ENCODE measurements at places on chromosomes 16 and 17. TPM values are rescaled to one million over a fixed set of nuclear protein-coding genes. Genes with fewer than 3 reads are reported as not detected.
A peak's percentile ranks its signal among the peaks of the same experiment; 100 is the strongest.

Gene SHISA9
- 0.47 TPM for total RNA-seq

Gene PPY
- not detected for total RNA-seq

Gene CD300LF
- not detected for total RNA-seq

Gene RNF227
- 5.8 TPM for total RNA-seq

Gene RAB37
- total RNA-seq, result 0.90 TPM

Gene CDT1
- 0.39 TPM for total RNA-seq

Gene HIGD1B
- total RNA-seq, result not detected

Gene MAP2K3
- 37.8 TPM for total RNA-seq

DNA sequence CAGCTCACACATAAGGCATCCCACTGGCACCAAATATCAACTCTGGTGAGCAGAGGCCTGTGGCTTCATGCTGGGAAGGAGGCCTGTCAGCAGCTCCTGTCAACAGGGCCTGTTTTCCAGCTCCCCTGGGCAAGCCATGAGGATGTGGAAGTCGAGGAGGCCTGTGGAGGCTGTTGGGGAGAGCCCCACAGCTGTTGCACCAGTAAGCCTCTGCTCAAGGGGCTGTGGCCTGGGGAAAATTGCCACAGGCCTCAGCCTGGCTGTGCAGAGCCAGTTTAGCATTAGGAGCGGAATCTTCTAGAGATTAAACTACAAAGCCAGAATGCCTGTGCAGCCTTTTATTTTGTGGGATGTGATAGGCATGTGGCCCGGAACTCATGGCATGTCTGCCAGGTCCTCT lies 202.1 kb downstream of the SPECC1 start:
- H3K27ac ChIP-seq, result no peak overlapping the region
- H3K36me3 ChIP-seq, result no peaks in the 10 kb centered on the region
- H3K27me3 ChIP-seq, result no peaks in the 10 kb centered on the region
- DNase-seq, result no peak

GRCh38 chr16:83852774-83853173 lies 45.0 kb downstream of the HSBP1 start:
- H3K27ac ChIP-seq, result no peak overlapping the region
- no peaks in the 10 kb centered on the region for H3K27me3 ChIP-seq
- H3K4me1 ChIP-seq, result no peaks in the 10 kb centered on the region
- no peak overlapping the region for H3K4me3 ChIP-seq

DNA sequence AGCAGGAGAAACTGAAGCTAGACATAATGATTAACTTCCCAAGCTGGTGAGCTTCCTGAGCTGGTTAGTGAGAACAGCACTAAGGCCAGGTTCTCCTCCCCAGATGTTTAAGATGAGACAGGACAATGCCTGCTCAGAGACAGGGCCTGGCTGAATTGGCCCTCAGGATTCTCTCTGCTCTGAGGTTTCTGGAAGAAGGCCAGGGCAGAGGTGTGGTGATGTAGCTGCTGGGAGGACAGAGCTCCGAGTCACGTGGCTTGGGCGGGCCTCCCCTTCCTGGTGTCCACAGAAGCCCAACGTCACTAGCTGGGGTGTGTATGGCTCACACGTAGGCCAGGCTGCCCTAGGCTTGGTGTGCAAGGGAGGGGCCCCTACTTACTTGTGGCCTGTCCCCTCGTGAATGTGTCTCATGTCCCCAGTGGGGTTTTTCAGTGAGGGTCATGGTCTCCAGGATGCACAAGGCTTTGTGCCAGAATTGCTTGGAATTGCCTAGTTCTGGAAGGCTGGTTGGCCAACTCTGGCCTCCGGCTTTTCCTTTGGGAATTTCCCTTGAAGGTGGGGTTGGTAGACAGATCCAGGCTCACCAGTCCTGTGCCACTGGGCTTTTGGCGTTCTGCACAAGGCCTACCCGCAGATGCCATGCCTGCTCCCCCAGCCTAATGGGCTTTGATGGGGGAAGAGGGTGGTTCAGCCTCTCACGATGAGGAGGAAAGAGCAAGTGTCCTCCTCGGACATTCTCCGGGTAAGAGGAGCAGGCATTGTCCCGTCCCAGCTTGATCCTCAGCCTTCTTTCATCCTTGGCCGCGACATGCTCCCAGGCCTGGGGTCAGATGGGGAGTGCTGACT lies 3.4 kb downstream of the NOD2 start:
- no peaks in the 10 kb centered on the region for H3K27me3 ChIP-seq
- no peaks in the 10 kb centered on the region for H3K36me3 ChIP-seq
- peaks cover 38% of the 10 kb centered on the region for H3K4me1 ChIP-seq
- H3K4me3 ChIP-seq, result no peak overlapping the region
- DNase-seq, result peak; percentile 91

DNA sequence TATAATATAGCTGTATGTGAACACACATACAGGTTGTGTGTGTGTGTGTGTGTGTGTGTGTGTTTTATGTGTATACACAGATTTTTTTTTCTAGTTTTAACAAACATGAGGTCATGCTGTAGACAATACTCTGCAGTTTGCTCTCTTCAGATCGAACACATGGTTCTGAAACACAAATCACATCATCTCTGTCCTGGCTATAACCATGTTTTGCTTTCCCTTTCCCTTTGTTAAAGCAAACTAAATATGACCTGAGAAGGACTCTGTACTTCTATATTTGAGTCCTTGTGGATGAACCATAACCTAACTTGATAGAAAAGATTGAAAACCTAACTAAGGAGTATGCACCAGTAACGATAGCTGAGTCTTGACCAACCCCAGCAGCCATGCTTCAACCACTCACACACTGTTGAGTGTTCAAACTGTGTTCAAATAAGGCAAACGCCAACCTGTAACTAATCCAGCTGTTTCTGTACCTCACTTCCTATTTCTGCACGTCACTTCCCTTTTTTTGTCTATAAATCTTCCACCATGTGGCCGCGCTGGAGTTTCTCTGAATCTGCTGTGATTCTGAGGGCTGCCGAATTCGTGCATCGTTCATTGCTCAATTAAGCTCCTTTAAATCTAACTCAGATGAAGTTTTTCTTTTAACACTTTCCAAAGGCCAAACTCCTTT lies 303.8 kb downstream of the HS3ST3B1 start:
- H3K36me3 ChIP-seq, result no peaks in the 10 kb centered on the region
- H3K4me1 ChIP-seq, result no peaks in the 10 kb centered on the region
- H3K27ac ChIP-seq, result no peak overlapping the region
- no peaks in the 10 kb centered on the region for H3K27me3 ChIP-seq
- no peak for DNase-seq

- no peak overlapping the region for H3K27ac ChIP-seq
- DNase-seq, result no peak
- H3K4me3 ChIP-seq, result no peak overlapping the region
Observed at GRCh38 chr16:85270374-85270773, 158.1 kb upstream of the CIBAR2 start.

- no peak for DNase-seq
- no peak overlapping the region for H3K27ac ChIP-seq
- no peaks in the 10 kb centered on the region for H3K36me3 ChIP-seq
- H3K27me3 ChIP-seq, result peaks cover 49% of the 10 kb centered on the region
- no peaks in the 10 kb centered on the region for H3K4me1 ChIP-seq
Observed at GRCh38 chr17:48990882-48991357, 6.3 kb upstream of the IGF2BP1 start.

GRCh38 chr16:29871822-29872546 lies 9.0 kb upstream of the CDIPT start:
- no peaks in the 10 kb centered on the region for H3K36me3 ChIP-seq
- peaks cover 8% of the 10 kb centered on the region for H3K4me1 ChIP-seq
- no peak overlapping the region for H3K4me3 ChIP-seq
- peaks cover 2% of the 10 kb centered on the region for H3K27me3 ChIP-seq
- no peak for DNase-seq

DNA sequence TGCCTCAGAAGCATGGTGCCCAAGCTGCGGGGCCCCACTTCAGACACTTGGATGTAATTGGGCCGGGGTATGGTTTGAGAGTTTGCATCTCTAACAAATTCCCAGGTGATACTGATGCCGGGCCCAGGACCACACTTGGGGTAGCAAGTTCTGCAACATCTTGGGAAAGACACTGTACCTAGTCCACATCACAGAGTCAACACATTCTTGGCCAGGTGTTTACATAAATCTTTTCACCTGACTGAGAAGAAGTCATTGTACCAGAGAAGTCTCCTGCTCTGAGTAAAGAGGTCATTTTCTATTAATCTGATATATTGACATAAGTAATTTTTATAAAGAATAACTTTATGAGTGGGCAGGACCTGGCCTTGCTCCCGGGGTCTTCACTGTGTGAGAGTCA lies 27.5 kb downstream of the GPT2 start:
- H3K4me1 ChIP-seq, result no peaks in the 10 kb centered on the region
- H3K4me3 ChIP-seq, result no peak overlapping the region
- H3K27ac ChIP-seq, result no peak overlapping the region

DNA sequence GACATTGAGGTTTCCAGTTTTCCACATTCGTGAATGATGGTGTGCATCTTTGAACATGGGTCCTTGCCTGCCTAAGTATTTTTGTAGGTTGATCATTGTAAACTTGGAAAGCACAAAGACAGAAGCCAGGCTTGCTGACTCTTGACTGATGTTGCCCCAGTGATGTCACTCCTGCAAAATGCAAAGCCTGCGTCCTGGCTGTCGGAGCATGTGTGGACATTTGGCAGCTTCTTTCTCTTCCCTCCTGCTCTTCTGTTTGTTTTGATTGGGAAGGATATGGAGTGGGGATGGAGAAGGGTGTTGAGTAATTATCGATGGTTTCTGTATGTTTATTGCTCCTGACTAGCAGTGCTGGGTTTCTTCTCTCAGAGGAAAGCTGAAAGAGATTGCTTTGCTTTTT lies 3.2 kb downstream of the NDE1 start:
- no peak for DNase-seq
- H3K36me3 ChIP-seq, result no peaks in the 10 kb centered on the region
- peak overlapping the region; percentile 19 for H3K27ac ChIP-seq
- no peak overlapping the region for H3K4me3 ChIP-seq

GRCh38 chr16:1613211-1613622 lies 1.1 kb downstream of the CRAMP1 start:
- no peak for DNase-seq
- peaks cover 12% of the 10 kb centered on the region for H3K36me3 ChIP-seq
- H3K27me3 ChIP-seq, result no peaks in the 10 kb centered on the region
- peak overlapping the region; percentile 96 for H3K4me3 ChIP-seq

- peaks cover 38% of the 10 kb centered on the region for H3K36me3 ChIP-seq
- peak overlapping the region; percentile 91 for H3K27ac ChIP-seq
- peak overlapping the region; percentile 37 for H3K4me3 ChIP-seq
- no peak for DNase-seq
Observed at GRCh38 chr17:48841395-48841831, 10.6 kb downstream of the CALCOCO2 start.

Data from right atrium auricular region (tissue), 2 donors.